PC-9 (cell line): ENCODE measurements at places on chromosomes 7 and 10. TPM values are rescaled to one million over a fixed set of nuclear protein-coding genes. Genes with fewer than 3 reads are reported as not detected.

The NRP1 gene
- 21.7 and 30.5 TPM in 2 replicates for total RNA-seq

The RGR gene
- total RNA-seq: not detected in 2 replicates

The ARHGEF35 gene
- total RNA-seq: 27.6 and 29.6 TPM in 2 replicates

The BET1 gene
- 39.5 and 43.0 TPM in 2 replicates for total RNA-seq

The CPED1 gene
- total RNA-seq: 1.2 and 2.4 TPM in 2 replicates

The HSPA12A gene
- total RNA-seq: 11.3 and 12.1 TPM in 2 replicates

The ZPBP gene
- not detected in 2 replicates for total RNA-seq

The DNA2 gene
- 27.5 and 33.4 TPM in 2 replicates for total RNA-seq

The CNNM1 gene
- total RNA-seq: not detected in 2 replicates

The GBX1 gene
- total RNA-seq: not detected in 2 replicates

The OR2F2 gene
- not detected in 2 replicates for total RNA-seq

The FXYD4 gene
- not detected in 2 replicates for total RNA-seq

The FLNC gene
- total RNA-seq: 75.5 and 96.6 TPM in 2 replicates

The SLC26A3 gene
- not detected in 2 replicates for total RNA-seq
